Natural killer cell (primary cell): ENCODE measurements at places on chromosomes 3 and 15.
A peak's percentile ranks its signal among the peaks of the same experiment; 100 is the strongest.

- DNase-seq = no peak
These were observed 79.5 kb upstream of the UMPS start for GRCh38 chr3:124650798-124651197.

GRCh38 chr3:142982038-142982773 is 18.7 kb upstream of the PAQR9 start:
- DNase-seq = no peak

GRCh38 chr3:55721716-55722484 is 234.8 kb upstream of the WNT5A start:
- DNase-seq = no peak

DNA sequence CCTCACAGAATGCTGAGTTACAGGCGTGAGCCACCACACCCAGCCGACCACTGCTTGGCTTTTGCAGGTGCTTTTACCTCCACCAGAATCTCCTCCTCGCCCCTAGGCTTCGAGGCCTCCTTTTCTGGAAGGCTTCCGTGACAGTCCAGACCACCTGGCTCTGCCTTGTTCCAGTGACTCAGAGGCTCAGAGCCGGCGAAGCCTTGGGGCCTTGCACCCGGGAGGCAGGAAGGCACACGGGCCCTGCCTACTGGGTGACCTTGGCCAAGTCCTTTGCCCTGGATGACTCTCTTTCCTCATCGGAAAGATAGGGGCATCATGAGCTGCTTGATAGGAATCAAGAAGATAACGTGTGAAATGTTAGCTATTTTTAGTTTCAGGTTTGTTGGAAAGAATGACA is 31.3 kb upstream of the FURIN start:
- no peak for DNase-seq

DNA sequence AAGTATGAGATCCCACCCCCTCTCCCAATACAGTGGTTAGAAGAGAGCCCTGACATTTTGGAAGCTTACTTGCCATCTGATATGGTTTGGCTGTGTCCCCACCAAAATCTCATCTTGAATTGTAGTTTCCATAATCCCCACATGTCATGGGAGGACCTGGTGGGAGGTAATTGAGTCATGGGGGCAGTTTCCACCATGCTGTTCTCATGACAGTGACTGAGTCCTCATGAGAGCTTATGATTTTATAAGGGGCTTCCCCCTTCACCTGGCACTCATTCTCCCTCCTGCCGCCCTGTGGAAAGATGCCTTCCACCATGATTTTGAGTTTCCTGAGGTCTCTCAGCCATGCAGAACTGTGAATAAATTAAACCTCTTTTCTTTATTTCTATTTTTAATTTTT is 28.8 kb upstream of the HES1 start:
- no peak for DNase-seq

- DNase-seq = no peak
These were observed 51.5 kb upstream of the NANOGP8 start for GRCh38 chr15:35136321-35137189.

- no peak for DNase-seq
These were observed 91.4 kb upstream of the SCN10A start for GRCh38 chr3:38907426-38907825.

GRCh38 chr3:176964661-176965060 is 232.6 kb downstream of the TBL1XR1 start:
- DNase-seq = no peak

DNA sequence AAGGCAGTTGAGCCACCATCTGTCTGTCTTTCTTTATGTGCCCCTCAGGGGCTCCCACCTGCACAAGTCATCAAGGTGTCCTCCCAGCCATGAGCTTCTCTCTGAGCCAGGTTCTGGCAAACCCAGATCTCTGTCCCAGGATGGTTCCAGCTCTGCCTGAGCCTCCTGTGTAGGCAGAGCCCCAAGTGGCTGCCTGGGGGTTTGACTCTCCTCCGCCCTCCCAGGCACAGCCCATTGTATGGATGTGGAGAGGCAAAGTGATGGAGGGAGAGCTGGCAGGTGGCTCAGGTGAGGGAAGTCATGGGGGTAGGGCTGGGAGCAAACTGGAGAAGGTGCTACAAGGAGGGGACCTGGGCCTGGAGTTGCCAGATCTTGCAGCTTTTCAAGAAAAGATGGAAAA is 56.9 kb downstream of the GRIP2 start:
- DNase-seq = no peak

- no peak for DNase-seq
These were observed 95.2 kb downstream of the CHSY1 start for GRCh38 chr15:101156509-101157159.

DNA sequence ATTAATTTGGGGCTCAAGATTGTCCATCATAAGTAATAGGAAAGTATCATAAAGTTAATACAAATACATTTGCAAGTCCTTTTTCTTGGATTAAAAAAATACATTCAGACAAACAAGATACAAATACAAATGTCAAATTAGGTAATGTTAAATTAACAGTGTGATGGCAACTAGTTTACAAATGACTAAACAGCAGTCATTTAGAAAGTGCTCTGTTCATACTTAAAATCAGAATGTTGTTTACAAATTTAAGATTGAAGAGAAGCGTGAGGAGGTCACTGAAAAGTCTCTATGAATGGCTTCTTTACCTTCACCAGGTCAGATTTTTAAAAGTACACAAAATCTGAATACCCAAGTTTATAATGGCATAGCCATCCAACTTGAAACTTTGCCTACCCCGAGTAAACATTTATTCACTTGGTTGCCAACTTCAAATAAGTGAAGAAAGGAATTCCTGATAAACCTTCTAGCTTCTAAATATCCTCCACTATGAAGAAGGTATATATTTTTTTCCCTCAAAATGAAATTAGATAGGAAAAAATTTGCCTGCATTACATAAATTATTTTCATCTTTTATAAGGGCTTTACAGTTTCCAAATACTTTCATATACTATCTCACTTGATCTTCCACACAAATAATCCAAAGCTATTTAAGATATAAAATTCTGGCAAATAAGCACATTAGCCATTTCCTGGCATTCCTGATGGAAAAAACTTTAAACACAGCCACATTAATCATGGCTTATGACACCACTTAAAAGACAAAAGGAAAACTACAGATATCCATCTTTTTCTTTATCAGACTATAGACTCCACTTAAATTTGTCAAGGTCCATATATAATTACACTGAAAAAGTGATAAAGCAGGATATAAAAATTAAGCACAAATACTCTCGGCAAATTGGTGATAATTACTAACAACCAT is 11.5 kb upstream of the NEK10 start:
- DNase-seq = no peak

- no peak for DNase-seq
These were observed 3.4 kb upstream of the CTNNB1 start for GRCh38 chr3:41195946-41196345.

DNA sequence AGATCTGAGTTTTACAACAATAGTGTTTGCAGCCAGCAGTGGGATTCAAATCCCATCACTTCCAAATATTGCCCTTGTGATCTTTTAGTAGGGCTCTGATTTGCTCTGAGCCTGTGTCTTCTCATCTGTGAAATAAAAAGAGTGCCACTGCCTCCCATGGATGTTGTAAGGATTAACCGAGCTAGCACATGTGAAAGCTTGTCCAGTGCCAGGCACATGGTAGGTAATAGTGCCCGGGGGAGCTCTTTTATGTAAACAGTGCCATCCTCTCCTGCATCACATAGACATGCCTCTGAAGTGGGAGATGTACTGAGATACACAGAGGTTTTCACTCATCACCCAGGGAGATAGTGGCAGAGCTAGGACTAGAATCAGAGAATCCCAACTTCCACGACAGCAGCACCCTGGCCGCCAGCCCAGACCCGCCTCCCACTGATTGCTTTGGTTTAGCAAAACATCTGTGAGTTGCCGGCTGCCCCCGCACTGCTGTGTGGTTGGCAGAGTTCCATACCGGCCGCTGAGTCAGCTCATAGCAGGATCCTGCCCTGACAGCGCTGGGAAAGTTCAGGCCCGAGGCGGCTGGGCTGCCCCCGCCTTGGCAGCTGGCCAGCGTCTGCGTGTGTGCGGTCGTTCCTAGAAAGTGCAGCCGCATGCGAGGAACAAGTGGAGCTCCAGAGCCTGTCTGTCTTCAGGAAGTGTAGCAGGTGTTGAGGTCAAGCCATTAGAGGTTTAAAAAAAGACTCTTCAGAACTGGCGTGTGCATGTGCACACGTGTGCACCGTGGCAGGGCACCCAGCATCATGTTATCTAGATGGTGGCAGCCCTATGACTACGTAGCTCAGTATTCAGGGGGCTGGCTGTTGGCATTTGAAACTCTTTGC is 5.0 kb downstream of the ARID3B start:
- DNase-seq = peak; percentile 93

DNA sequence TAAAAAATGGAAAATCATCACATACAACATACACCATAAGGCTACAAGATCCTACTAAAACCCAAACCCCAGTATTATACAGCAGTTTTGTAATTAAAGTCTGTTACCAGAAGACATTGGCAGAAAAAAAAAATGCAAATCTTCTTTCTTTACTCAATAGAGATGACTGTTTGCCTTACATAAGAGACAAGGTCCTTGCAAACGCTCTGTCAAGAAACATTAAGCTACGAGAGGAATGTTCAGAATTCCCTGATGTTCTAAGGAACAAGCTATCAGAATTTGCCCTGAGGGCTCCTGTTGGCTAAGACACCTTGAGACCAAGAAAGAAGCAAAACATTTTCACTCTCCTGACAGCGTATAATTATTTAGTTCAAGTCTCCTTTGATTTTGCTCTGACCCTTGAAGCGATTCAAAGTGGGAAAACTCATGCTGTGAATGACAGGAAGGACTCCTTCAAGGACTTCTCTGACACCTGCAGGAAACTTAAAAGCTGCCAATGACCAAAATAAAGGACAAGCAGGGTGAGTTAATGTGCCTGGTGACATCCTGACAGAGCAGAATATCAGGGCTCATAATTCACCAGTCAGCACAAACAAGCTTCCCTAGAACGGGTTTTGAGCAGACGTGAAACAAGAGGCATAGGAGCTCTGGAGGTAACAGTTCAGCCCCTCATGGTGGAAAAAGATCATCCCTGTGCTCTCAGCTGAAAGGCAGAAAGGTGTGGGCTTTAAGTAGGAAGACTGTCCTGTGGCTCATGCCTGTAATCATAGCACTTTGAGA is 2.5 kb downstream of the SCAMP2 start:
- no peak for DNase-seq

GRCh38 chr3:177050501-177051237 is 146.6 kb downstream of the TBL1XR1 start:
- no peak for DNase-seq

- no peak for DNase-seq
These were observed 112.1 kb upstream of the MRPS22 start for GRCh38 chr3:139231555-139232281.

DNA sequence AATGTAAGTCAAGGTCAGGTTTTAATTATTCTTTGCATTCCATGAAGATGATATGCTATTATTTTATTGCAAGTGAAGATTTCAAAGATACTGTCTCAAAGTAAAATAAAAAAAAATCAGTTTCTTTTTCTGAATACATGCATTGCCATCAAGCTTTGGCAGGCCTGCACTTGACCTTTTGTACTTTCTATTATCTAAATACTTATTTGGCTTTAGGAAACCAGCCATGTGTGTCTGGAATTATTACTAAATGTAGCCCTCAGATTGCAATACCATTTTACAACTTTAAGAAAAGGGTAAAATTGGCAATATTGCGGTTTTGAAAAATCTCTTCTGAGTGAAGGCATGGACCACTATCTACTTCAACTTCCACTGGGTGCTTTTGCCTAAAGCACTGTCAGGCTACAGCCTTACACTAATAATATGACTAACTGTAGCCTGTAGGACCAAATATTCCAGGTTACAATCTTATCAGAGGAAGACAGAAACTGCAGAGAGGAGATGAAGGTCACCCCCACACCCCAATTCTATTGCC is 349.4 kb upstream of the DCBLD2 start:
- no peak for DNase-seq

DNA sequence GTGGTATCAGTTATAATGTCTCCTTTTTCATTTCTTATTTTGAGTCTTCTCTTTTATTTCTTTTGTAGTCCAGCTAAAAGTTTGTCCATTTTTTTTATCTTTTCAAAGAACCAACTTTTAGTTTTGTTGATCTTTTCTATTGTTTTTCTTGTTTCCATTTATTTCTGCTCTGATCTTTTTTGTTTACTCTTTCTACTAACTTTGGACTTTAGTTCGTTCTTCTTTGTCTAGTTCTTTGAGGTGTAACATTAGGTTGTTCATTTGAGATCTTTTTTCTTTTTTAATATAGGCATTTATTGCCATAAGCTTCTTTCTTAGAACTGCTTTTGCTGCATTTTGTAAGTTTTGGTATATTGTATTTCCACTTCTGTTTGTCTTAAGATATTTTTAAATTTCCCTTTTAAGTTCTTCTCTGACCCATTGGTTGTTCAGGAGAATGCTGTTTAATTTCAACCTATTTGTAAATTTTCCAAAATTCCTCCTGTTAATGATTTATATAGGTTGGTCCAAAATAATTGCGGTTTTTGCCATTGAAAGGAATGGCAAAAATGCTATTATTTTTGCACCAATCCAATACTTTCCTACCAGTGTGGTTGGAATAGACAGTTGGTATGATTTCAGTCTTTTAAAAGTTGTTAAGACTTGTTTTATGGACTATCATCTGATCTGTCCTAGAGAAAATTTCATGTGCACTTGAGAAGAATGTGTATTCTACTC is 51.2 kb downstream of the KAT2B start:
- DNase-seq = no peak

- DNase-seq = no peak
These were observed at the start of gene CYP8B1 for GRCh38 chr3:42875325-42876151. Gene CYP8B1, minus strand, starts transcription at chr3:42875879. Its CDS starts 63 bp downstream, at chr3:42875816.

- DNase-seq = no peak
These were observed 41.5 kb downstream of the TGM4 start for GRCh38 chr3:44915702-44916438.
